Left lobe of liver (tissue), 2 donors: ENCODE measurements at places on chromosomes 12 and 14. TPM values are rescaled to one million over a fixed set of nuclear protein-coding genes. Genes with fewer than 3 reads are reported as not detected.

The BATF gene
- 1.4 TPM for total RNA-seq

The ACTN1 gene
- total RNA-seq = 60.1 TPM

The AQP2 gene
- total RNA-seq = not detected

- DNase-seq = no peak
These were observed 119.1 kb upstream of the FAR2 start for GRCh38 chr12:29030006-29030405.

- no peak for DNase-seq
These were observed 11.2 kb upstream of the TMX1 start for GRCh38 chr14:51228890-51229289.
